ENCODE measurements at places on chromosomes 3 and 15. TPM values are rescaled to one million over a fixed set of nuclear protein-coding genes. Genes with fewer than 3 reads are reported as not detected.

DNA sequence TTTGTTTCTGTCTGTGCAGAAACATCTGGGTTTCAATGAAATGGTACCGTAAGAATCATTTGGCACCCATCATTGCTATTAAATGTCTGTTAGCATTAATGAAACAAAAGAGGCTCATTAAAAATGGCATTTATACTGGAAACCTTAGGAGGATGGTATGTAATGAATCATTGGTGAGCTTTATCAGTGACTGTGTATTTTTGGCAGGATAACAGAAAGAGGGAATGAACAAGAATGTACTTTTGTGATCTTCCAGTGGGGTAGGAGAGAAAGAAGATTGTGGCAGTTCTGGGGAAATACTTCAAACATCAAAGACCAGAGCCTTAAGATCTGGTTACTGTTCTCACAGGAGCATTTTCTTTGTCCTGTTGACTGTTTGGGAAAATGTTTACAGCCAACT lies 4.7 kb upstream of the DCBLD2 start:
- DNase-seq: peak; percentile 91

DNA sequence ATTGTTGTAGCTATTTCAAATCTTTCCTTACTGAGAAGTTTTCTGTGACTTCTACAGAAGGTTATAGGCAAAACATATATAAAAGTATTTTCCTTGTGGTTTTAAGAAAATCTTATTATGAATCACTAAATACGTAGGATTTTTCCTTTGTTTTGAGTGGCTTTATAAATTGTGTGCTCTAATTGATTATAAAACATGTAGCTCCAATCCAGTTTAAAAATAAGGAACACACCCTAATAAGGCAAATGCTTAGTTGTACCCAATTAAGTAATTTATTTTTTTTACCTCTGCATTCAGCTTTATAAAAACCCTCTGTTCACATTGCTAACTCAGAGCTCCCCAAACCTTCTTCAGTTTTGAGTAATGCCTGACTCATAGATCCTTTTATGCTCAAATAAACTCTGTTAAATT lies 408.0 kb downstream of the NAALADL2 start:
- DNase-seq: peak; percentile 52

GRCh38 chr3:66407611-66408218 lies 93.1 kb downstream of the LRIG1 start:
- DNase-seq: peak; percentile 60

DNA sequence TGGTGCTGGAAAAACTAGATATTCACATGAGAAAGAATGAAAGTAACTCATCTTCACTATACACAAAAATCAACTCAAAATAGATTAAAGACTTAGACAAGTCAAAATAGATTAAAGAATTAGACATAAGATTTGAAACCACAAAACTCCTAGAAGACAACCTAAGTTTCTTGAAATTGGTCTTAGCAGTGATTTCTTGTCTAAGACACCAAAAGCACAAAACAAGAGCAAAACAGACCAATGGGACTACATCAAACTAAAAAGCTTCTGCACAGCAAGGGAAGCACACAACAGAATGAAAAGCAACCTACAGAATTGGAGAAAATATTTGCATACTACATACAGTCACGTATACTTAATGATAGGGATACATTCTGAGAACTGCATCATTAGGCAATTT lies 6.5 kb upstream of the VPS39 start:
- no peak for DNase-seq

- peak; percentile 28 for DNase-seq
Observed at GRCh38 chr3:110925798-110926197, 145.8 kb upstream of the NECTIN3 start.

GRCh38 chr15:97978401-97979139 lies 18.1 kb downstream of the ARRDC4 start:
- peak; percentile 86 for DNase-seq

- DNase-seq: no peak
Observed at GRCh38 chr3:38311476-38311875, 29.4 kb downstream of the SLC22A14 start.

Gene ZNF717
- 20.4 TPM for total RNA-seq

Gene KLHL24
- 56.0 TPM for total RNA-seq

Gene SLC28A1
- not detected for total RNA-seq

Measured in fibroblast of the aortic adventitia (primary cell).